ENCODE measurements at places on chromosomes 4 and X.

GRCh38 chr4:158002173-158002572, 170.7 kb downstream of the GASK1B start:
- DNase-seq = no peak

GRCh38 chrX:46381630-46382029, 163.6 kb downstream of the ZNF674 start:
- peak; percentile 32 for DNase-seq

DNA sequence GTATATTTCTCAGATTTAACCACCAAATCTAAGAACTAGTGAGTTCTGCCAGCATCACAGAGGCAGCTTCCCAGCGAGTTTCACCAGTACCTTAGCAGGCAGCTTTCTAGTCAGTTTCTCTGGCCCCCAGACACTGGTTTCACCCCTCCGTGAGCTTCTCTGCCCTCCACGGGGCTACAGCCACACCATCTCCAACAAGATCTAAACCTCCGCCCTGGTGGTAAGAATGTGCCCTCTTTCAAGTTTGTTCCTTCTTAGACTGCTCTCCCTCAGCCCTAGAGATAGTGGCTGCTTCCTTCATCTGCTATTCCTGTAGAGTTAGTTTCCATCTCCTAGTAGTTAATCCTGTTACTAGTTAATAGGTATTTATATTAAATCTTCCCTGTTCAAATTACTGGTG, 60.5 kb upstream of the TAB3 start:
- no peak for DNase-seq

GRCh38 chr4:16031546-16032395, 52.1 kb downstream of the PROM1 start:
- DNase-seq = no peak

DNA sequence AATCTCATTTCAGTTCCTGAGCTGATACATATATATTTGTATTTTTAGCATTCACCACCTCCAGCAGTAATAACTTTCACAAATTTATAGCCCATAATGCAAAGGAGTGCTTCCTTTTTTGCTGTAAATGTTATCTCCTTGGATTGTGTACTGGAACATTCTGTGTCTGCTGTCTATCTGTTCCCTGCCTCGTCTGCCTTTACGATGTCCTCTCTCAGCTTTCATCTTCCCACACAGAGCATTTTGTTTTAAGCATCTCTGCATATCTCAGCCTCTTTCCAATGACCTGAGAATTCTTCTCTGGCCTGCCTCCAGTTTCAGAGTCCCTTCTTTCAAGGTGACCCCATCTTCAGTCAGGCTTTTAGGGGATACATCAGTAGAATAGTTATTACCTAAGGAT, 43.1 kb downstream of the GYG2 start:
- no peak for DNase-seq

DNA sequence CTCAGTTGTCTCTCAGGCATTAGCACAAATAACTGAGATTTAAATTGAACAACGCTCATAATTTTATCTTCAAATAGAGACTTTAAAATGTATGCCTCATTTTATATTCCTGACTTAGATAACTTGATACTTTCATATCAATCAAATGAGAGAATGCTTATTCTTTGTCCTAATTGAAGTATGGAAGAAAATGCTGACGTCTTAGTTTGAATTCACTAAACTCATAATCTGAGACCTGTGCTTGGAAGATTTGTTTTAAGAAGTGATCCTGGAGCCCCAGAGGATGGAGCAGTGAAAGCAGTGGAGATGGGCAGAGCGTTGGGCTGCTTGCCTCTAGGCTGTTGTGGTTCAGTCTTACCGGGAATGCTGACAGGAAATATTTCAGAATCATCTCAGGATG, 76.1 kb downstream of the ZNF518B start:
- DNase-seq = no peak

GRCh38 chr4:36064117-36064516, 180.2 kb downstream of the ARAP2 start:
- no peak for DNase-seq

- DNase-seq = no peak
Measured at GRCh38 chr4:6380746-6381410, 91.5 kb downstream of the PPP2R2C start.

- no peak for DNase-seq
Measured at GRCh38 chrX:13271511-13271910, 48.3 kb downstream of the ATXN3L start.

DNA sequence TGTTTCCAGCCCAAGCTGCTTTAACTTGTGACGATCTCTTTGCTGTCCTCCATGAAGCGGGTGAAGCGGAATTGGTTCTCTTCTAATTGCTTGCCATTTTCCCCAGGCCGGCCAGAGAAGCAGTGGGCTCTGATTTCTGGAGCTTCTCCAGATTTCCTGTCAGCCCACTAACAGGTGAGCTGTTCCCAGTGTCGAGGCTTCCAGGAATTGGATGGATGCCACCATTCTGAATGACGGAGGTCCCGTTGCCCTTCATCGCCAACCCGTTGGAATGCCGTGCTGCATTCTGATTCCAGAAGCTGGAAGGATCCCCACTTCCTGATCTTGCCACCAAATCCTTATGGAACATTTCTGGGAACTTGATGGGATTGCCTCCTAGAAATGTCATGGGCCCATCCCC, 31.0 kb downstream of the PAGE1 start:
- no peak for DNase-seq

GRCh38 chrX:17375637-17376430, 834 bp downstream of the NHS start:
- peak; percentile 69 for DNase-seq

DNA sequence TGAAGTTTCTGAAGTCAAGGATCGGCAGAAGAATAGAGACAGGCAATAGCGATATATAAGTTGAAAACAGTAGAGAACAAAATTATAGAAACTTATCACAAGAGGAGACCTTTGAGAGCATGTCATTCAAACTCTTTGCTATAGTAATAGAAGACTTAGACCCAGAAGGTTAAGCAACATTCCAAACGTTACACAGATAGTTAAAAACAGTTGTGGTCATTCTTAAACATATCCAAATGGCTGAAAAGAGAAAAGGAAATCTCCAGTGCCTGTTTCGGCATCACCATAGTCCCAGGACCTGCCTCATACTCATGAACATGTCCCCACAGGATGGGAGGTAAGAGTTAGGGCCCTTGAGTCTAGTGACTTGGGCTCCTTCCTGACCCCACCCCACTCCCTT, 258.1 kb upstream of the NOCT start:
- DNase-seq = no peak

DNA sequence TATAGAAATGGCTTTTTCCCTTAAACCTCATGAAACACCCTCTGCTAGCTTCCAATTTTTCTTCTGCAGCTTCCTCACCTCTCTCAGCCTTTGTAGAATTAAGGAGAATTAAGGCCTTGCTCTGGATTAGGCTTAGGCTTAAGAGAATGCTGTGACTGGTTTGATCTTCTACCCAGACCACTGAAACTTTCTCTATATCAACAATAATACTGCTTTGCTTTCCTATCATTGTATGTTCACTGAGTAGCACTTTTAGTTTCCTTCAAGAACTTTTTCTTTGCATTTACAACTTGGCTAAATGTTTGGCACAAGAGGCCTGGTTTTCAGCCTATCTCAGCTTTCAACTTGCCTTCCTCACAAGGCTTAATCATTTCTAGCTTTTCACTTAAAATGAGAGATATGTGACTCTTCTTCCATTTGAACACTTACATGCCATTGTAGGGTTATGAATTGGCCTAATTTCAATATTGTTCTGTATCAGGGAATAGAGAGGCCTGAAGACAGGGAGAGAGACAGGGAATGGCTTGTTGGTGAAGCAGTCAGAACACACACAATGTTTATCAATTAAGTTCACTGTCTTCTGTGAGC, 28.2 kb downstream of the TMEM154 start:
- no peak for DNase-seq

- peak; percentile 26 for DNase-seq
Measured at GRCh38 chrX:72394518-72395170, 88.9 kb upstream of the CITED1 start.

DNA sequence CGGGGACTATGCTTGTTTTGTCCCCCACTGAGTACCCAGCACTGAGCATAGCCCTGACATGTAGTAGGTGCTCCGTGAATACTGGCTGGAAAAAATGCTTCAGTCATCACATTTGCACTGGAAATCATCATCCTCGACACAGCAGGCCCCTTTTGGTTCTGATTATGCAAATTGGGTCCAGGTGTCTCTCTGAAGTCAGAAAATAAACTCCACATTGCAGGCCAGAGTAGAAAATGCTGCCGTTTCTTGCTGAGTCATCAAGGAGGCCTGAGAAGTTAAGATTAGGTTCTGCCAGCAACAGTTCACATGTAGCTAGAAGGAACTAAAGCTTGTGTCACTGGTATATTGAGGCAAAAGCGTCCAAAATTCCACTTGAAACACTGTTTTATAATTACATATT, 15.0 kb upstream of the STK32B start:
- DNase-seq = no peak

GRCh38 chr4:107600983-107601382, 119.1 kb downstream of the PAPSS1 start:
- DNase-seq = no peak

DNA sequence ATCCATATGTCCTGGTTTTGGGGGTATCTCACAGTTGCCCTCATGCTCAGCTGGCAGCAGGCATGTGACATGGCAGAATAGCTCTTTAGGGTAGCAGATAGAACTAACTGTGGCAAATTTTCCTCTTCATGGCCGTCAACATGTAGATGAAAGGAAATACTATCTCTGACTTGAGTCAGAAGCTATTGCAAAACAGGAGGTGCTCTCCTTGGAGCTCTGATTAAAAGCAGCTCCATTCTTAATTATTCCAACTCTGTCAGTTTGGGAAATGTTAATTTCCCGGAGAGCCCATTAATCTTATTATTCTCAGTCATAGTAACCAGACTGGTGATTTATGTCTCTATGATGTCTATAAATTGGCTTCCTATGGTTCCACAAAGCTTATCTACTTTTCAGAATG, 18.2 kb downstream of the IL13RA1 start:
- DNase-seq = no peak

- no peak for DNase-seq
Measured at GRCh38 chrX:6856471-6856870, 291.0 kb upstream of the STS start.

DNA sequence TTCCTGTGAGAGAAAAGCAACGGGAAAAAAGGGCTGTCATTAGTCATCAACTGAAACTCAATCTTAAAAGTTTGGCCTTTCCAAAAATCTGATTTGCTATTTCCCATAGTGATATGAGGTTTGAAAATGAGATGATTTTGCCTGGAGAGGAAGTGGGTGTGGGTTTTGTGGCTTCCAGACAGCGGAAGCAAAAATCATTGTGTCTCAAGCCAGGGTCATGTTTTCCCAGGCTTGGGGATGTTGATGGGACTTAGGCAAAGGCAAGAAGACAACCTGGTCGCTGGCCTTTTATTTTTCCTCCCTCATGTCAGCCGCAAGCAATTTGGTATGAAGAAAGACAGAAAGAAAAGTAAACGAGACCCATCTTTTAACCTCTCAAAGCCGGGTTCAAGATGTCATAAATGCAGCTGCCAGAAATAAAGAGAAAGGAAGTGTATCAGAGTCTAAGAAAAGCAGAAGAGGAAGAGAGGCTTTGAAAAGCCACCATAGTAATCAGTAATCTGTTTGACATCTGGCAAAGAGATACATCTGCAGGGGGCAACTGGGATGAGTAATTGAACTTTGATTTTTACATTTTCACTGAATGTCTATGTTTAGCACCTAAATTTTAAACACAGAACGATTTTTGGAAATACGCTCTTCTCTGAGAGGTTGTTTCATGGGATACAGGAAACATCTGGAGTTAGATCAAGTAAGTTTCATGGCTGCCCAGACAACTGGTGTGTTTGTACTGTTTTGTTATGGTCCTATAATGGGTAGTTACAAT, 521.6 kb upstream of the SLIT2 start:
- no peak for DNase-seq

DNA sequence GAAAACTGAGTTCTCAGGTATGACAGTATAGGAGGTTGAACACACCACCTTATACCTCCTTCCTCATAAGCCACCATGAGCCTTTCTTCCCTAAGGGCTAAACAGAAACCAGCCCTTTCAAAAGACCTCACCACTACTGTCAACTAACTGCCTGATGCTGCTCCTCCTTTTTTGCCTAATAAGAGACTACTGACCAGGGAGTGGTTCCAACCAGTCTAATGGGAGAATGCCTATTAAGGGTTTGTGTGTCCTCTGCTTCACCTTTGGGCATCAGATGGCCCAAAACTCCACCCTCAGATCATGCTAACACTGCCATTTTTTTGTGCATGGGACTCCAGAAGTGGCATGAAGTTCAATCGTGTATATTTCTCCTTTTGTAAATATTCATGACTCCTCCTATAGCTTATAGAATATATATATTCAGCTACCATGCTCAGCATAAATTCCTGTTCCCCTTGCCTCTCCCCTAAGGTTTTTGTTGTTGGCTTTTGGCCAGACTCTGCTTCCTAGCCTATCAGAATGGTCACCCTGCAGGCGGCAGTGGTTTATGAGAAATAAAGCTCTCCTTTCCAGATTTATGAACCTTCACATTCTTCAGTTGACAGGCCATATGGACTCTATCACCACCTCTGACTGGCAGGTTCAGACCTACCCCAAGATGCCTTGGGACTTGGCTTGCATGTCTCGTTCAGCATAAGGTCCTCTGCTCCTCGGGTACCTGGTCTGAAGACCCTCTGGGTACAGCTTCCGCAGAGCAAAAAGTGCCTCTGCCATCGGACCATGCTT, 28.2 kb downstream of the FGFBP1 start:
- DNase-seq = no peak

DNA sequence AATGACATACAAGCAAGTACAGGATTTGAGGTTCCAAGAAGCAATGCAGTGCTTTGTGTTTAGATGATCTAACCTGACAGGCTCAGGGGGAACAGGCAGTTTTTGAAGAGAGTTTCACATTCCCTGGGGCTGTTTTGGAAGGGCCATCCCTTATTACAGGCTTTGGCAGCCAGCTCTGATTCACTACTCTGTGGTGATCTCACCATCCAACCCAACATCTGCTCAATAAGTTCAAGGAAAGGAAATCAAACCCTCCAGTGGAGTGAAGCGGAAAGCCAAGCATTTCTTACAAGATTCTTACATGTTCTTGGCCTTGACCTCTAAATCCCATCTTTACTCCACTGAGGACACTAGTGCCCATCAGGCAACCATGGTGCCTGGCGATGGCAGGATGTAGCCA, 7.5 kb downstream of the IDS start:
- no peak for DNase-seq

DNA sequence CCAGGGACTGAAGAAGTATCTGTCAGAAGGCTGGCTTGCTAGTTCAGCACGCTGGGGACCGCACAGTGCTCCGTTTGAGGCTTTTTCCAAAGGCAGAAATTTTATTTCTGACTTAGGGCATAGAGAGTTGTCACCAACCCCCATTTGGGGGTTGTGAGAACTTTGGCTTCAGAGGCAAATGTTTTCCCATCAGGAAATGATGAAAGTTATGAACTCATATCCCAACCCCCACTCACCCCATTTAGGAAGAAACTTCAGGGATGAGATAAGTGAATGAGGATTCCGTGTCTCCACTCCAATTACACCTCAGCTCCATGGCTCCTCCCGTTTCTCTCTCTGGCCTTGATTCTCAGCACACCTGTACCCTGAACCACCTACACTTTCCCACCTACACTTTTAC, 4.3 kb upstream of the WDR13 start:
- DNase-seq = no peak

Measured in cardiac muscle cell (in vitro differentiated cells and primary cell).